ENCODE measurements at places on chromosomes 2 and 18.

- no peak for DNase-seq
Measured at GRCh38 chr18:13642440-13642827, 83.9 kb downstream of the FAM210A start.

DNA sequence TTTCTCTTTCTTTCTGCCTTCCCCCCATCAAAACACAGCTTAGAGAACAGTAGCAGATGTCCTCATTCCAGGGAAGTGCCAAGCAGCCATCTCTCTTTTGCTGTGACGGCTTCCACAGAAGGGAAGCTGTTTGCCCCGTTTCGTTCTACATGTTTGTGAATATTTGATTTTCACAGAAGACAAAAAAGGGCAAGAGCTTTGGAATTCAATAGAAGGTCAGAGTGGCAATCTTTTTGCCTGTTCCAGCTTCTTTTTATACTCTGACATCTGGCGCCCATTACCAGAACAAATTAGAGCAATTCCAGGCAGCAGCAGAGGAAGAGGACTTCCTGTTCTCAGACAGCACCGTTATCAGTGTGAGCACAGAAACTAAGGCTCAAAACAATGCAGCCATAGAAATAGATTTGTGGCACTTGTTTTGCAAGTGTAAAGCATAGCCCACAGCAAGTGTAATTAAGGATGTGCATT lies 79.0 kb upstream of the CDH19 start:
- DNase-seq = no peak

- no peak for DNase-seq
Measured at GRCh38 chr18:65610939-65611338, 139.9 kb upstream of the CDH7 start.

GRCh38 chr18:23532848-23533247 lies 29.5 kb downstream of the RMC1 start:
- no peak for DNase-seq

DNA sequence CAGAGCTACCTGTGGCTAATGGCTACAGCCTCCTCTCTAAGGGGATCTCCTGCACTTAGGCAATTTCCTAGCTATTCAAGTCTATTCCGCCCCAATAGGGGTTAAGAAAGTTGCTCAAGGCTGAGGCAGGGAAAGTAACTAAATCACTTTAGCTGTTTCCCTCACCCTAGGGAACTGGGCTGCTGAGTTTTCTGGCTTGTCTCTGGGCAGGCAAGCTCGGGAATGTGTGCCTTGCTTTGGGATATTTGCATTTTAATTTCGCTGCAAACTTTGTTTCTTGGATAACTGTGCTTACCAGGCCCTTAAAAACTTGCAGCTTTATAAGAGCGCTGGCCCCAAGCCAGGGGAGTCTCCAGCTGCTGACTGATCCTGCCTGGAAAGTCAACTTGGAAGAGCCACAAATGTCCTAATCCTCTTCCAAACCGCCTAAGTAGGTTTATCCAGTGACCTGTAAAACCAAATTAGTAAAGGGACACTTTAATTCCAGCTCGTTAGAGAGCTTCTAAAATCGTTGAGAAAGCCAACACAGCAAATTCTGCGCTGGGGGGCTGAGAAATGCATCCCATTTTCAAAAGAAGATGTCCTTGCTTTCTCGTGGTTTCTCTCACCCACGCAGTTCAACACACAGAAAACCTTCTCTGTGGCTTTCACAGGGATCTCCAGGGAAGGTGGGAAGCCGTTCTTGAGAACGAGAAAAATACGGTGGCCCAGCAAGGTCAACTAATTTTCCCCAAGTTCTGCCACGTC lies 59.5 kb upstream of the SP3 start:
- peak; percentile 73 for DNase-seq

DNA sequence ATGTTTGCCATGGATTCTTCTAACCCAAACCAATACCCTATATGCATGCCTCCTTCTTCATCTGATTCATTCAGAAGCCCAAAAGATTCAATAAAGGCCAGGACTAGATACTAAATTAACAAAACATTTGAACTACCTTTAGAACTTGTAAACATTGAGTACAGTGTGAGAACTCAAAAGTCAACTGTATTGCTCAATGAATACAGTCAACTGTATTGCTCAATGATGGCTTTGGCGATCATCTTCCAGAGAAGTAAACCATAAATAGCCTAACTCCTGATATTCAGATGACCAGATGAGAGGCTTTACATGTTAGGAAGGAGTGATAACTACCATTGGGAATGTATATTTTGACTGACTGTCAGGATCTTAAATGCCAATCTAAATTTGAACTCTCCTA lies 206.5 kb upstream of the ITGA4 start:
- DNase-seq = no peak

- no peak for DNase-seq
Measured at GRCh38 chr2:55553321-55553720, 33.8 kb downstream of the CFAP36 start.

- DNase-seq = no peak
Measured at GRCh38 chr2:239279508-239280295, 121.1 kb downstream of the HDAC4 start.

GRCh38 chr2:127762846-127763245 lies 48.1 kb downstream of the WDR33 start:
- DNase-seq = no peak

DNA sequence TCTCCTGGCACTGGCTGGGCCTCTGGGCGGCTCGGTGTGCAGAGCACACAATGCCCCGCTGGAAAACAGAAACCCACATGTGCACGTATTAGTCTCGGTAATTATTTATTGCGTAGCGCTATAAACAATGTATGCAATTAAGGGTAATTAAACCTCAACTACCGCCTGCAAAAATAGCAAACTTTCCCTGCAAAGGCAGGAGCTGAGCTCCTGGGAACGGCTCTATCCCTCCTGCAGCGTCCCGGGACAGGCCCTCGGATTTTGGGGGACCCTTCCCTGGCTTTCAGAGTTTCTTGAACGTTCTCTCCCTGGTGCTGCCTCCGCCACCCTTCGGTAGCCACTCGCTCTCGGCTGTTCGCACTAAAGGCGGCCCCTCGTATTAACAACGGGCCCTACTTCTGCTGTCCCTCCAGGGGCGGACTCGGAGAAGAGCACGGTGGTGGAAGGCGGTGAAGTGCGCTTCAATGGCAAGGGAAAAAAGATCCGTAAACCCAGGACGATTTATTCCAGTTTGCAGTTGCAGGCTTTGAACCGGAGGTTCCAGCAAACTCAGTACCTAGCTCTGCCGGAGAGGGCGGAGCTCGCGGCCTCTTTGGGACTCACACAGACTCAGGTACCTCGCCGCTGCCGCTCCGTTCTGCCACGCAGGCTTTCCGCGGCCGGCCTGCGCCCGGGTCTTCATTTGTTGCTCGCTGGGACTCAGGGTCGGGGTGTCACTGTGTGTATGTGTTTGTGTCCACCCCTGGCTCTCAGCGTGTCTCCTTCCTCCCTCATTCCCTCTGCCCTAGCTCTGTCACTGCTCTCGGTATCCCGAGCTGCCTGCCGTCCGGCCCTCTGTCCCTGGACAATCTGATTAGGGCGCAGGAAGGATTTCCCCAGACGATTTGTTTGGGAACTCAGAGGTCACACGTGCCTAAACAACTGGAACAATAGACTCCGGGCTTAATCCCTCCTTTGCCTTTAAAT lies 1.2 kb downstream of the DLX1 start:
- no peak for DNase-seq

- no peak for DNase-seq
Measured at GRCh38 chr18:47737956-47738355, 192.5 kb downstream of the SMAD2 start.

DNA sequence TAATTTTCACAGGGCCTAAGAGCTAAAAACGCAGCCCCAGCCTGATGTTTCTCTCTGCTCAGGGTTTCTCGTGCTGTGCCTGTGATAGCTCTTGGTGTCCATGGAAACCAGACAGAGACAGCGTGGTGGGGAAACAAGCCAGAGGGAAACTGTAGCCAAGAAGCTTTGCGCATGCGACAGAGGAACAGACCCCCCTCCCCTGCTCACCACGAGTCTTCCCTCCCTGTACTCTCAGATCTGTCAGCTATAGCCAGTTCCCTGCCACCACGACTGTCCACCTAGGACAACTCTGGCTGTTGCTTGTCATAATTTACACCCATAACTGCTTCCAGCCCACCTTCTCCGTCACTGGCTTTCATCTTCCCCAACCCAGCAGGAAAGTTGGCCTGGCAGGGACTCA lies 13.2 kb upstream of the DNAJC27 start:
- DNase-seq = no peak

GRCh38 chr2:182228073-182228473 lies 198.8 kb downstream of the PDE1A start:
- DNase-seq = no peak

GRCh38 chr2:71630454-71631328 lies 177.3 kb downstream of the DYSF start:
- no peak for DNase-seq

DNA sequence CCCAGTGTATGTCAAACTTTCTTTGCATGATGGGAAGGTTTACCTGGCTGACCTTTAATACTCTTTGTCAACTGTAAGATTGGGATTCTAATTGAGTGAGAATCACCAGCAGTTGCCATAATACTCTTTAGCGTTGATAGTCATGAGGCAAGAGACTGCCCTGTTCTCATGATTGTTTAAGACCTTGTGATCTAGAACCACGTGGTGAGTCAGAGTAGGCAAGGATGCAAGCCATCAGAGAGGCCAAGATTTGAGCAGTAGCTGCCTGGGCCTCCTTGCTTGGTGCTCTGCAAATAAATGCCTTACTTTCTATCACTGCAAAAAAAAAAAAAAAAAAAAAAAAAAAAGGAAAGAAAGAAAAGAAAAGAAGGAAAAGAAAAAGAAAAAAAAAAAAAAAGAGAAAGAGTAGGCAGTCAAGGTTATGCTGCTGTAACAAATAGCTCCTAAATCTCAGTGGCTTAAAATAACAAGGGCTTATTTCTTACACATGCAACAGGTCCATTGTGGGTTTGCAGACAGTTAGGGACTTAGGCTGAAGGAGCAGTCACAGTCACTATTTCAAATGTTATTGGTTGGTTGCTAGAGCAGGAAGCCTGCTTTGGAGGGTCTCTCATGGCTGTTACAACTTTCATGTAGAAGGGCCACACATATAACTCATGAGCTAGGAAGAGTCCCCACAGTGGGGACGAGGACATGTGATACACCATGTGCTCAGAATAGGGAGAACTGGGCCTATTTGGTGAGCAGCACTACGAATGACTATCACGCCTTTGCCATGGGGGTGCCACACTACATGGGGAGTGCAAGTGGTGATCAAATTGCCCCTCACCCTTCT lies 21.7 kb downstream of the IL1R2 start:
- no peak for DNase-seq

GRCh38 chr2:27902098-27902497 lies 11.6 kb downstream of the BABAM2 start:
- no peak for DNase-seq

DNA sequence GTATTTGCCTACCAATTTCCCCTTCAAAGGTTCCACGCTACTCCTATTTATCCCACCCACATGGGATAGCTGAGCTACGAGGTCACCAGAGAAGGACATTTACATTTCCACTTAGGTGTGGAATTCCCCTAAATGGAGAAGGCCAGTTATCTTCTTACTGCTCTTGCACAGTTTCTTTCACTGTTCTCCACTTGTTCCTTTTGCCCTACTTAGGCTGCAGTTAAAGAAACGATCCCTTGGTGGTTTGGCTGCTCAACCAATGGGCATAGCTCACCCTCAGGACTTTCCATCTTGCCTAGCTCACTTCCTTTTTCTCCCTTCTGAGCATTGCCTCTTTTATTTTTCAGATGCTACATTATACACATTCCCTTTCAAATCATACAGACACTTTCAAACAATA lies 11.2 kb upstream of the NABP1 start:
- no peak for DNase-seq

DNA sequence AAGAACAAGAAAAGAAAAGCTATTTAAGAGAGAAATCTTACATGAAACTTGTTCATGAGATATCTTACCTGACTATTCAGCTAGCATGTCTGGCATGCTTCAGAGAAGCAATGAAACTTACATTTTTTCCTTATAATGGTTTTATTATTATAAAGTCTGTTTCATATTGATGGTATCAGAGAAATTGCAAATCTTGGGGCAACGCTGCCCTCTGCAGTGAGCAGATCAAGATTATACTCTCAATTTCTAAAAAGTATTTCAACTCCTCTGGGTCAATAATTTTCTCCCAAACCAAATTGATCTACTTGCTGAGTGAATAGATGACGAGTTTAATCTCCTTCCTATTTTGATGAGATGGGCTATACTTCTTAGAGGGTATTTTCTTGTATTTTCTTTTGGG lies 235.6 kb downstream of the NUP35 start:
- no peak for DNase-seq

Measured in GM04504 (cell line).